ENCODE measurements at places on chromosomes 12 and 14.

DNA sequence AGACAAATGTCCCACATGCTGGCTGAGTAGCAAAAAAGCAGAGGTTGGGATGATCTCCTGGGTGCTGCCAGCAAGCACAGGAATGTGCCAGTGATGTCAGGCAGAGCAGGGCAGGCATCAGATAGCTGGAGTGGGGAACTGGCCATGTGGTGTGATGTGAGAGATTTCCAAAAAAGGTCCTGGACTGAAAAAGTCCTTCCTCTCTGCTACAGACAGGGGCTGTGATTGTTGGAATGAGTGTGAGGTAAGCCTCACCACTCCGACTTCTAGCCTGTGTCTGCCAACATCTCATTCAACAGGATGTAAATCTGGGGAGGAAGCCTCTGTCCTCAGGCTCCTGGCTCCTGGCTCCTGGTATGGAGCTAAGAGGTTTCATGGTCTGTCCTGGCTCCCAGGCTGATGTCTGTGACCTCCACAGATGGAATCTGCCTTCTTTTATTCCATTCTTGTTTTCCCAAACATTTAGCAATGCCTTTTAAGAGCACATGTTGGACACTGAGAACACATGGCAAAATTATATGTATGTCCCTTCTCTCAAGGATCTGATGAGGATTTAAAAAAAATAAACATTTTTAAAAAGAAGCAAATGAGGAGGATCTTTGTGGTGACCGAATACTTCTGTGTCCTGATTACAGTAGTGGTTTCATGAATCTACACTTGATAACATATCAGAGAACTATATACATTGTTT lies 50.1 kb upstream of the STK38L start:
- no peak for DNase-seq

- DNase-seq: no peak
Observed at GRCh38 chr12:95994476-95994875, 1.7 kb downstream of the HAL start.

GRCh38 chr12:123986374-123986965 lies 13.5 kb downstream of the ZNF664 start:
- no peak for DNase-seq

DNA sequence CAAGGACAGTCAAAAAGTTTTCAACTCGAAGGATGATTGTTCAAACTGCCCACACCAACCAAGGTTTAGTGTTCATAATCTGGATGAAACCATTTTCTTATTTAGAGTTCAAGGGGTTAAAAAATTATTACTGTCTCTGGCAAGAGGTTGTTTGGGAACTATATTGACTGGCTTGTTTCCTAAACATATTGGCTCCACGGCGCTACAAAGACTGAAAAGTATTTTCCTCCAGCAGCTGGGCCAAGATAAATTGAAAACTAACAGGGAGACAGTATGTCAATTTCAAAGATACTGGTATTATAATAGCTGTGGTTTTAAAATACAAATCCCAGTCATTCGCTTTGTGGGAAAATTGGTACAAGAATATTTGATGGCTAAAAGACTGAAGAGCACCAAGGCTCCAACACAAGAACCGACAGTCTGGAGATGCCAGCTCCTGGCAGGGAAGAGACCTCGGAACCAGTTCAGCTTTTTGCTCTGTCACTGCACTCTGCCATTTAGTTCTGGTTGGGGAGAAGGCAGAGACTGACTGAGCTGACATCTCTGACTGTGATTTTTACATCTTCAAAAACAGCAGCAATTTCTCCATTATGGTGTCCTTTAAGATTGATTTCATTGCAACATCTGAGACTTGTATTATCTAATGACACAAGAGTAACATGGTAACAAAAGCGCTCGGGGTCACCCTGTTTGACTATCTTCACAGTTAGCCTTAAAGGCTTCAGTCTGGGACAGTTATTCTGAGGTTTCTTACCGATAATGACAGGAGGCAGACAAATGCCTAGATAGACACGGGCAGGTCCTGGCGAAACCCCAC lies 62.0 kb downstream of the ST8SIA1 start:
- no peak for DNase-seq

All from HTR-8/SVneo (cell line).